ENCODE measurements at places on chromosomes 7 and 10. TPM values are rescaled to one million over a fixed set of nuclear protein-coding genes. Genes with fewer than 3 reads are reported as not detected.

Gene CRTAC1
- total RNA-seq: 0.23 TPM

Gene PKD1L1
- total RNA-seq: 2.2 TPM

Gene ZNF775
- 14.7 TPM for total RNA-seq

Gene ANKRD2
- total RNA-seq: 0.98 TPM

Gene RADIL
- 1.3 TPM for total RNA-seq

DNA sequence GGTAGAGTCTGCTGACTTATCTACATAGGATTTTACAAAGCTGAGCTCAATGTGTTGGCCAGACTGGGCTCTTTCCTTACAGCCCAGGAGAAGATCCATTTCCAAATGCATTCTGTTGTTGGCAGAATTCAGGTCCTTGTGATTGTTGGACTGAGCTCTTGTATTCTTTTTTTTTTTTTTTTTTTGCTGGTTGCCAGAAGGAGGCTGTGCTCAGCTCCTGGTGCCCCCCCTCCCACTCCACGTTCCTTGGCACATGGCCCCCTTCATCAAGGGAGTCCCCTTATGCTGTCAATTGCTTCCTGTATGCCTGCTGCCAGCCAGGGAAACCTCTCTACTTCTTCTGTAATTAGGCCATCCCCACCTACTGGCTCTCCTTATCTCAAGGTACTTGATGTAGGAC is 518.1 kb upstream of the AKR1E2 start:
- no peak for DNase-seq

GRCh38 chr10:123761666-123762230 is 95.6 kb downstream of the GPR26 start:
- DNase-seq: no peak

- DNase-seq: no peak
Measured at GRCh38 chr7:73896454-73896853, 35.5 kb downstream of the TMEM270 start.

DNA sequence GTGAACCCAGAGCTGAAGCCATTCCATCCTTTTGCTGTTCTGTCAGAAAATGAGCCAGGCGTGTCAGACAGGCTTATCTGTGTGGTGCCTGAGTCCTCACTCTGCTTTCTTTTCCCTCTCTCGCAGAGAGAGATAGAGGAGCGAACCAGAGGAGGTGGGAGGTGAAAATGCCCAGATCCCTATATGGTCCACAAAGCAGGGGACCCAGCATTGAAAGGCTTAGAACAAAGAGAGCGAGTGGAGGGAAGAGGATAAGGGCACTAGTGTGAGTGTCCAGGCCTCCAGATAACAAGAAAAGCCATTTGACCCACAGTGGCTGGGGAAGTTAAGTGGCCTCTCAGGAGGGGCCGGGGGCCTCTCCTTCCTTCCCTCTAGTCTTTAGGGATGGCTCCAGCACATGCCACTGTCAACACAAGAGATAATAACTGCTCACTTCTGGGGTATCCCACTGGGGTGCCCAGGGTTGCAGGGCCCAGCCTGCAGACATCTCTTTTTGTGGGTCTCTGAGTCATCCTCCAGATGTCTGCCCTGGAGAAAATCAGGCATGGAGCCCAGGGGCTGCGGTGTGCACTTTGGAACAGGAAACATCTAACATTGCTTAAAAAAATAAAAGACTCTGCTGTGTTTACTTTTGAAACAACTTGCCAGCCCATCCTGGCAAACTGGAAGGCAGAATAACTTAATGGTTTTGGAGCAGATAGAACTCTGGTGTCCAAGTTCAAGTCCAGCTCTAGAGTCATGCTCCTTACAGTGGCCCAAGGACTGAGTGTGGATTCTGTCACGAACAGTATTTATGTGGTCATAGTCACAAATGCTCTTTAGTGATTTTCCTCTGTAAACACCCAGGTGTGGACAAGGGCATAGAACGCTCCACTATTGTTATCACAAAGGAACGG is 189.5 kb downstream of the CXCL12 start:
- DNase-seq: no peak

GRCh38 chr10:12614177-12614995 is 265.0 kb downstream of the CAMK1D start:
- no peak for DNase-seq

DNA sequence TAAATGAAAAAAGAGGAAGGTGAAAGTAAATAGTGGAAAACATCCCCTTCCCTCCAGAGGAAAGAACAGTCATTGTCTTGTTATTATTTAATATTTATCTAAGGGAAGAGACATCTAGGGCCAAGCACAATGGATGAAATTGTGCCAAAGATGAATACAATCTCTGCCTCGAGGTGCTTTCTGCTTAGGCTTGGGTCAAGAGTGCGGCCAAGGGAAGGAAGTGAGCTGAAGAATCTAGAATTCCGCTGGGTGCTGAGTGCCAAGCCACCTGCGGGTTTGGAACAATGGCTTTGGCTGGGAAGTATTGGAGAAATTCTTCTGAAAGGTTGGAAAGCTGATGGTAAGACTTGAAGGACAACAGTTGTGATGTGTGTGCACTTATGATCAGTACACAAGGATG is 531.3 kb upstream of the FZD8 start:
- no peak for DNase-seq

- DNase-seq: no peak
Measured at GRCh38 chr7:44673324-44673723, 66.9 kb downstream of the OGDH start.

- no peak for DNase-seq
Measured at GRCh38 chr7:19709249-19709578, 377 bp upstream of the POLR1F start.

DNA sequence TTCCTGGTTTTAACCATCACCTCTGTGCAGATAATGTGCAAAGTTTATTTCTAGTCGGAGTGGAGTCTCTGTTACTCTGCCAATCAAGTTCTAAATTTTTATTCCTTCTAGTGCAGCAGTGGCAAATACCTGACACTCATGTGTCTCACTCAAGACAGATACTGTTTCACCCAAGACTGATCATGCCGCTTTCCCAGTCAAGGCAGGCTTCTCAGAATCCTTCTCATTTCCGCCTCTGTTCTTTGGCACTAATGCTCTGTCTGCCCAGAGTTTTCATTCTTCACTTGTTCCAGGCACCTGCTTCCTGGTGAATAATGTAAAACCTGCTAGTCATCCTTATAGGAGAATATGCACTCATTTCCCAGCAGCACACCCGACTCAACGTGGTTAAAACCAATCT is 24.7 kb downstream of the MET start:
- no peak for DNase-seq

GRCh38 chr10:123252779-123253178 is 98.6 kb downstream of the BUB3 start:
- DNase-seq: no peak

DNA sequence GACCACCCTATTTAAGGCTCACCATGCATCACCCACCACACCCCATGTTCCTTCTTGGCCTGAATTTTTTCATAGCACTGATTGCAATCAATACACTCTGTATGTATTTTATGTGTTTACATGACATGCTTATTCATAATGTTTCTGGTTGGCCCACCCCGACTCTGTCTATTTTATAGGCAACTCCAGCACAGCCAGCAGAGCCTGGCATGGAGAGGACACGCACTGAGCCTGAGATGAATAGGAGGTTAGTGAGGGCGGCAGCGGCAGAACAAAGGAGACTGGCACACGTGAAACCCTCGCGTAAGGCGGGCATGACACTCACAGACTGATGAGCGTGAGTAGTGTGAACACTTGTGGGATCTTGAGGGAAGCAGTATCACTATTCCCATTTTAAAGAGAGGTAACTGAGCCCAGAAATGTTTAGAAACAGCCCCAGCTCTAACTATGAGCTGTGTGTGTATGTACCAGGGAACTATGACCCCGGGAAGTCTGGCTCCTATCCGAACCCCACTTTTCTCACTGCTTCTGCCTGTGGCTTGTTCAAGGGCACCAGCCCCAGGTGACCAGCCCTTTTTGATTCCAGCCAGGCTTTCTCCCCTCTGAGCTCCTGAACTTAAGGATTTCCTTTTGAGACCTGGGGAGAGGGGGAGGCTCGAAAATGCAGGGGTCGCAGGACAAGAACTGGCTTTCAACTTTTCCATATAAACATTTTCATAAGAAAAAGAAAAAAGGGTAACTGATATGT is 113.3 kb downstream of the ARHGAP22 start:
- DNase-seq: no peak

Measured in Panc1 (cell line).